ENCODE measurements at places on chromosomes 7 and 10.

DNA sequence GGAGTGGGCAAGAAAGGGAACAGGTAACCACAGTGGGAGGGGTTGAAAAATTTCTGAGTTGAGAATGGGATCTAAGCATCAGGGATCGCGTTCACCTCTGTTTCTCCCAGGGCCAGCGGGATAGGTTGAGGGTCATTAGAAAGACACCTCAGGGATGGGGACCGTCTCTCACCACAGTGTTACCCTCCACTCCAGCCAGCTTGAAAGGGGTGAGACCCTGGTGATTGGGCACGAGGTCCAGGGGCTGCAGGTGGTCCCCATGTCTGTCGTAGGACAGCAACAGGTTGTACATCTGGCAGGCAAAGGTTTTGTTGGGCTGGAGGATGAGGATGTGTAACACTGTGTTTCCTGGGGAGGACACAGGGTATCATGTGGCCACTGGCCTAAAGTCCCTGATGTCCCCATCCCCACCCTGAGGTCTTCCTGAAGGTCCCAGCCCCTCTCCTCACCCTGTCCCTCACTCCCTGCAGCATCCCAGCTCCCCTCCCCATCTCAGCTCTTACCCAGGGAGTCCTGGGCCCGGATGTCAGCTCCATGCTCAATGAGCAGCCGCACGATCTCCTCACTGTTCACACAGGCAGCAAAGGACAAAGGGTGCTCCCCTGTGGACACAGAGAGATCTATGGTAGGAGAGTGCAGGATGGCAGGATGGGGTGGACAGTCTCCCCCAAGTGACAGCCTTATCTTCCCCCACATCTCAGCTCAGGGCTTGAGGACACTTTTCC is 9.1 kb downstream of the TRPV6 start:
- DNase-seq = no peak

DNA sequence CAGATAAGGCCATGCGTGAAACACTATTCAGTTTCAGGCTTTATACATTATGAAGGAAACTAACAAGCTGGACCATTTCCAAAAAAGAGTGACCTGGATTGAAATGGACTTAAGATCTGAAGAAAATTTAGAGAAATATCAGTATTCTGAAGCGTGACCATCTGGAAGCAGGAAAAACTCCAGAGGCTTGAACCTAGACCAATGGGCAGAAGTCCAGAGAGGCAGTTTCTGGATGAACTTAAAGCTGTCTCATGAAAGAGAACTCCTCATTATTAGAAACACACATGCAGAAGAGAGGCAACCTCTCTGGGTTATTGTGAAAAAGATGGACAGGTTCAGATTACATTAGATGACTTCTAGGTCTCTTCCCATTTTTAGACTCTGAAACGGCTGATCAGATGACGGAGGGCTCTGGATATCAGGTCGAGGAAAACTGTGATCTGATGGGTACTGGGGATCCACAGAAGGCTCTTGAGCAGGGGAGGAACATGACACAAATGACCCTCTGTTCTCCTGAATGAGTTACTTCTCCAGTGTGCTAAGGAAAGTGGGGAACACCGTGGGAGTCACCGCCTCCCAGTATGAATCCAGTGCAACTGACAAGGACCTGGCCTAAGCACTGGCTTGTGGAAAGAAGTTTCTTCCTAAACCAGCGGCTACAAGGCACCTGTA is 116.5 kb downstream of the SPDYE5 start:
- DNase-seq = no peak

DNA sequence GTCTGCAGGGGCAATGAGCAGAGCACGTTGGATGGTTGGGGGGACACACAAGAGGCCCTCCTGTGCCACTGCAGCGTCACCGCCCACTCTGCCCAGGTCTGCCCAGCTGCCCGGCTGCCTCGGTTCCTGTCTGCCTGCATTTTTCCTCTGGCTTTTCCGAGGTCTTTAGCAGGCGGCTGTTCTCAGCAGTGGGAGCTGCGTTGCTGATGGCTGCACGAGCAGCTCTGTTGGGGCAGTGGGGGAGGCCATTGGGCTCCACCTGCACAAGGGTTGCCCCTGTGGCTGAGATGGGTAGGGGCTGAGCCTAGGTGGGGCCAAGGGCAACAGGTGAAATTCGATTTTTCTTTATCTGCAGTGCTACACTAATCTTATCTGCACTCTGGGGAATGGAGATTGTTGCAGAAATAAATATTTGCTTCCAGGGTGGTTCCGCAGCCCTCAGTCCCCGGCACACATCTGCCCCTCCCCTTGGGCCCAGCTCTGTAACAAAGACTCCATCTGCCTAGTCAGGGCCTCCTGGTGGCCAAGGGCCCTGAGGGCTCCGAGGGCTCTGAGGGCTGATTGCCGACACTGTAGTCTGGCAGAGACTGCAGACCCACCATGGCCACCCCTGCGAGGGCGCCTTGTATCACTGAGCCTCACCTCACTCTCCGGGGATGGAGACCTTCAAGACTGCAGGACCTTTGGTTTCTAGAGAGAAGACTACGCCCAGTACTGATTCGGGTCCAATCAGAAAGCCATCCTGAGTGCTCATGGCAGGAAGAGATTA is 141.7 kb upstream of the SHH start:
- no peak for DNase-seq

DNA sequence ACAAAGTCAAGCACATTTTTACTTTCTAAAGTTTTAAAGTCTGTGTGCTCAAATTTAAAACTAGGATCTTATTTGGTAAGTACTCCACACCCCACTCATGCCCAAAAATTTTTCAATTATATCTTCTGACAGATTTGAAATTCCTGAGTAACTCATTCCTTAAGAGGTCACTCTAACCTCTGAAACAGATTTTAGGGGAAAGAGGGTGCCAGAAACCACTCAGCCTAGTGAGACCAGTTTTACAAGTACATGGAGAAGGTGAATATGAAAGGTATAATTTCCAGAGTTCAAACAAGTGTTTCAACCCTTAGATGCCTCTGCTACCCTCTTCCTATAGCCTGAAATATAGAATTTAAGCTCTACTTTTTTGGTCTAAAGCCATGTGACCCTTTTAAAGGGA is 79.2 kb downstream of the C7orf25 start:
- DNase-seq = no peak

GRCh38 chr7:111498391-111499007 is 63.8 kb downstream of the IMMP2L start:
- no peak for DNase-seq

DNA sequence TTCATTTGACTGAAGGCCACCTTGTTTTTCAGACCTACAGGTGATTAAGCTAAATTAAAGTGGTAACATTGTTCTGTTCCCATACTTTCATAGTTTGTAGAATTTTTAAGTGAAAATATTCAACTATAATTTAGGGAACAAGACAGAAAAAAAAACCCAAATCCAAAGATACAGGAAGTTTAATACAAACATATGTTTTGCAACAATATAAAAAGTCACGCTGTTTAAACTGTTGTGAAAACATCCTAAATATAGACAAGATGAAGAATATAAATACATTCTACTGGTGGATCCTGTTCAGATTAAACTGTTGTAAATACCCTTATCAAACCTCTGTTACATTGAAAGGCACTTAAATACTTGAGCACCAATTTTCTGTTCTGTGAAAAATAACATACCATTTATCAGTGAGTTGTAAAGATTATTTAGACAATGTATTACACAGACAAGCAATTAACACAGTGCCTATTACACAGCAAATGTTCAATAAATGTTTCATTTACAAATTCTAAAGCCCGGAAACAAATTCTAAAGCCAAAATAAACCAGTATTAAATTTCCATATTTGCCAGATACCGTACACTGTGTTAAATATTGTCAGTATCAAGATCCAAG is 14.2 kb downstream of the ASZ1 start:
- no peak for DNase-seq

GRCh38 chr7:90994601-90995000 is 269.6 kb upstream of the FZD1 start:
- no peak for DNase-seq

- DNase-seq = no peak
Measured at GRCh38 chr10:6786579-6787031, 206.5 kb upstream of the PRKCQ start.

DNA sequence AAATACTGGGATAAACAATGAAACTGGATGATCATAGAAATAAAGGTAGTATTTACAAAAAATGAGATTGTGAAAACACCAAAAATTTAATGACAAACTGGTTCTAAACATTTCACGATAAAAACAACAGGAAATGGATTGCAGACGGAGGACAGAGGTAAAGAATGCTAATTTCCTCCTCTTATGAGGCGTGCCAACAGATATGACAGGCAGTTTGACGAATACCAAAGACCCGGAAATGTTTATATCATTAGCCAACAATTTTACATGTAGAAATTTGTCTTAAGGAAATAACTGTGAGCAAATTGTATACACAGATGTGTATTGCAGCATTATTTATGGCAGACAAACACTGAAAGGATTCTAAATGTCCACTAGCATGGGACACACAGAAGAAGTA is 162.0 kb upstream of the MGMT start:
- no peak for DNase-seq

- no peak for DNase-seq
Measured at GRCh38 chr10:71423250-71423649, 26.5 kb downstream of the CDH23 start.

- DNase-seq = no peak
Measured at GRCh38 chr7:151381348-151382078, 28.3 kb downstream of the WDR86 start.

DNA sequence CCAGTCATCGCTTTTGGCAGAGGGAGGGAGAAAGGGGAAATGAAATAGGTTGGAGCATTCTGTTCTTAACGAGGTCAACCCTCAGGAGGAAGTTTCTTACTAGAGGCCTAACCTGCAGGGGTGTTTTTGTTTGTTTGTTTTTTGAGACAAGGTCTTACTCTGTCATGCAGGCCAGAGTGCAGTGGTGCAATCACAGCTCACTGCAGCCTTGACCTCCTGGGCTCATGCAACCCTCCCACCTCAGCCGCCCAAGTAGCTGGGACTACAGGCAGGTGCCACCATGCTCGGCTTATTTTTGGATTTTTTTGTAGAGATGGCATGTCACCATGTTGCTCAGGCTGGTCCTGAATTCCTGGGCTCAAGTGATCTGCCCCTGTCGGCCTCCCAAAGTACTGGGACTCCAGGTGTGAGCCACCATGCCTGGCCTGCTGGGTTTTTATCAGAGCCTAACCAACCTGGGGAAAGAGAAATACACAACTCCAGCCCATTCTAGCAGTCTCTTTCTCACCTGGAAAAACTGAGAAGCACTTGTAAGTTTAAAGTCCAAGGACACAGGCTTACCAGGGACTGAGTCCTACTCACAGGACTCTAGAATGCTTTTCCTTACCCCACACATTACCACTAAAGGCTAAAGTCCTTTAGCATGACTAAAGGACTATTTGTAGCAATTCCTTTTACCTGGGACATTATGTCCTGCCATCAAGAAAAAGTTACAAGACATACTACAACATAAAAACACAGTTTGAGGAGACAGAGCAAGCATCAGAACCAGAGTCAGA is 101.0 kb upstream of the EGFR start:
- no peak for DNase-seq

GRCh38 chr10:85222300-85222699 is 893.9 kb downstream of the CCSER2 start:
- DNase-seq = no peak

GRCh38 chr7:158125721-158126120 is 461.9 kb downstream of the PTPRN2 start:
- no peak for DNase-seq

GRCh38 chr7:78203042-78203720 is 404.6 kb downstream of the PHTF2 start:
- no peak for DNase-seq

- no peak for DNase-seq
Measured at GRCh38 chr10:2246747-2247146, 509.4 kb upstream of the ADARB2 start.

DNA sequence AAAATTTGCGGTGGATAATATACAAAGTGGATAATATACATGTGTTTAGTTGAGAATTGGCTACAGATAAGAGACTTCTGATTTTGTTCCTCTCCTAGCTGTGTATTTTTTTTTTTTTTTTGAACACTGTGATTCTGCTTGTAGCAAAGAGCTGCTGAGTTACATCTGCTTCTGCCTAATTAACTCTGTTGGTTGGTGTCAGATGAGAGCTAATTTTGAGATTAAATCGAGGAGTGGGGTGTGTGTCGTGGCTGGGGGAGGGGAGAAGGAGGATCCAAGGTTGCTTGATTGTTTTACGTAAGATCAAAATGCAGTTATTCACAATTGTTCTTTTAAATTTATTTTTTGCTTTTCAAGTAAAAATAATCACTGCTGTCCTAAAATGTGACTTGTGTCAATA is 11.3 kb downstream of the KAT6B start:
- DNase-seq = no peak

DNA sequence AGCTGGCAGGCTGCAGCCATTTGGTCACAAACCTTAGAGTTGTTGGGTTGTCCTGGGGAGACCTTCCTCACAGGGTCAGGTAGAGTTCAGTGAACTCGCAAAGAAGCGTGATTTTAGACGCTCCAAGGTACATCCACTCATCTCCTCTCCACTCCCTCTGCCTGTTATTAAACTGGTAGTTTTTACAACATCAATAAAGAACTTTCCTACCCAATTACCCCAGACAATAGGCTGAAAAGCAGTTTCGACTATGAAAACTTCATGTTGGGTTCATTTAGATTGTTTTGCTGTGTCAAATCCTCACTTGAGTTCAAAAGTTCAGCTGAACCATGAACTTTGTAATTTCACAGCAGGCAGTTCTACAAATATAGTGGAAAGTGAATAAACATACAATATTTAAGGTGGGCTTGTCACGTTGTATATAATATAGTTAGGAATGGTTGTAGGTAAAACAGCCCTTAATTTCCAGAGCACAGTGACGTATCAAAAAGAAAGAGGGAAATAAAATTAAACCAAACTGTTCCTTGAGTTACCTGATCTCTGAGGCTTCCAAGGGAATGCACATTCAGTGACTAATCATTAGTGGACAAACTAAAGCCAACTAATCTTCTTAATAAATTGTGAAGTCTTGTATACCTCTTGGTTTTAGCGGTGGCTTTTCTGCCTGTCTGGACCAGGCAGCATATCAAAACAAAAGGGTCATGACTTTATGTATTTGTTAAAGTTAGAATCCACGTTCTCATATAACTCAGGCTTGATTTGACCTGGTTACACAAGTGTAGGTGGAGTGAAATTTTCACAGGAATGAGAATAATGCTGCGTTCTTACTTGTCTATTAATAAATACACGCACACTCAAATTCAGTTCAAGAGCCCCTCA is 100.5 kb downstream of the CYP26A1 start:
- DNase-seq = no peak

GRCh38 chr7:97078023-97078969 is 39.2 kb upstream of the SDHAF3 start:
- no peak for DNase-seq

GRCh38 chr10:88528201-88528600 is 54.9 kb downstream of the RNLS start:
- no peak for DNase-seq

DNA sequence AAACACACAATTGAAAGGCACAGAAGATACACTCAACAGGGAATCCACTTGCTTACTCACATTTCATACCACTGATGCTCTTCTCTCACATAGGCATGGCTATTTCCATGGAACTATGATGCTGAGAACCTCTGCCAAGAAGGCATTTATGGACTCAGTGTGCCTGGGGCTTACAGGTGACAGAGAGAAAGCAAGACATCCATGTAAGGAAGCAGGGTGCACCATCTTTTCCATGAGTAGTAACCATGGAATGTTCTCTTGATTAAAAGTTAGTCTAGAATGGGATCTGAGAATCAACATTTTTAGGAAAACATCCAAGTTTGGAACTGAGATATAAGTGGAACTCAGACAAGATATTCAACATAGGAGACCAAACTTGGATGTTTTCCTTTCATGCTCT is 52.5 kb upstream of the MACC1 start:
- DNase-seq = no peak
